ENCODE measurements at places on chromosomes 7 and 10.

DNA sequence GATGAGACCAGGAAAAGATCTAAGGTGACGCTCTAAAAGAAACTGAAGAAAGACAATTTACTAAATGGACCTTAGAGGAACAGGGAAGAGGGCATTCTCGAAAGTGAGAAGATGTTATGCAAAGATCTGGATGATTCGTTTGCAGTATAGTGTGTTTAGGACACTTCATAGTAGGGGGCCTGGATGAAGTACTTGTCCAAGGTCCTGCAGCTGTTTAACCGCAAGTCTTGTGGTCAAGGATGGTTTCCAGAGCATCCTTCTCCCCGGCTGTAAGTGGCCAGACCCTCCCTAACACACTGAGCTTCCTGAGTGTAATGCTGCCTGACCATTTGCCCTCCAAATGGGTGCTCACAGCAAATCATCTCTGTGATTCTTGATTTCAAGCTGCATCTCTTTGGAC is 101.6 kb downstream of the XPNPEP1 start:
- no peak for DNase-seq

DNA sequence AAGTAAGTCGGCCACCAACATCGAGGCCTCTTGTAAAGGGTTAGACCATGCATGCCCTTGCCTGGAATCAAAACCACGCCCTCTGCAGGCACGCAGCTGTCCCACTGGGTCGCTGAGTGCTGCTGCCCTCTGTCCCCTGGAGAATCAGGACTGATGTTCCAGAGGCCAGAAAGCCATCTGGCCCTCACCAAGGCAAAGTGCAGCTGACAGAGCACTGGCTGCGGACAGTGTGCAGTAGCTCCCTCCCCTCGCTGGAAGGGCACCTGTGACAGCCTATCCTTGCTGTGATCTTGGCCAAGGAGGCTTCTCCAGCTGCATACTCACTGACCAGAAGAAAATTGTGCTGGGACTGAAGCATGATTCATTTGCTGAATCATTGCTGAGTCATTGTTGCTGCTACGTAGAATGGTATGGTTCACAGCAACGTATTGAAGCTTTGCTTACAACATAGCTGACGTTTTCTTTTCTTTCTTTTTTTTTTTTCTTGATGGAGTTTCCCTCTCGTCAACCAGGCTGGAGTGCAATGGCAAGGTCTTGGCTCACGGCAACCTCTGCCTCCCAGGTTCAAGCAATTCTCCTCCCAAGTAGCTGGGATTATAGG is 30.4 kb downstream of the DDC start:
- DNase-seq, result peak; percentile 88

DNA sequence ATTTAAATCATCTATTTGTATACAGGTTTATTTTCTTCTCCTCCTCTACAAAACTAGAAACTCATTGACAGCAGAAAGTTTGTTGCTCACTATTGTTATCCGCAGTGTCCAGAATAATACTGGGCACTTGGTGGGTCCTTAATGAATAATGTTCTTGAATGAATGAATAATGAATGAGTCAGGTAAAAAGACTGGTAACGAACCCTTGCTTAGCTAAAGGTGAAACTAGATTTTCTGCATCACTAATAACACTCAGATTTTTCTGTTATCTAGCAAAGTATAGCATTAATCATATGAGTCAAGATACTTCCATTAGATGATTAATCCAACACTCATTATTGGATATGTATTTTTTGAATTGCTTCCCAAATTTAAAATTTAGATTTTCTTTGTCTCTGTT is 953.2 kb downstream of the SORCS3 start:
- no peak for DNase-seq

DNA sequence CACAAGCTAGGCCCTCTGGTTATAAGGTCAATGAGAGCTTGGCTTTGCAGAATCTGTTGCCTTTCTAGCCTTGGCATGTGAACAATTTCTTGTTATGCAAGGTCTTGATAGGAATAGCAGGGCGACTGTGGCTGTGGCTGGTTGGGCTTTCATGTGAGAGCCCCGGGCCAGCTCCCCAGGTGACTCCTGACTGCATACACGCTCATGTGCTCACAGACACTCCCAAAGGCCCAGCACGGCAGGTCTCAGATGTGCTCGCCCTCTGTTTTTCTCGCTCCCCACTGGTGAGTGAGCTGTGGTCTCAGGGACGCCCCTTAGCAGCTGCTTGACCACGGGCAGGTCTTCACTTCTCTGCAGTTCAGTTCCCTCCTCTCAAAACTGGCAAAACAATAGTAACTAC is 37.1 kb upstream of the ZNF32 start:
- no peak for DNase-seq

- no peak for DNase-seq
Measured at GRCh38 chr10:111186358-111186757, 109.5 kb downstream of the ADRA2A start.
